Thoracic aorta (tissue), 2 donors: ENCODE measurements at places on chromosomes 5 and 9.
A peak's percentile ranks its signal among the peaks of the same experiment; 100 is the strongest.

- no peak for DNase-seq
- H3K4me3 ChIP-seq = no peak overlapping the region
- no peaks in the 10 kb centered on the region for H3K4me1 ChIP-seq
- H3K36me3 ChIP-seq = no peaks in the 10 kb centered on the region
These were observed 196.3 kb downstream of the ZNF462 start for GRCh38 chr9:107059220-107059619.

DNA sequence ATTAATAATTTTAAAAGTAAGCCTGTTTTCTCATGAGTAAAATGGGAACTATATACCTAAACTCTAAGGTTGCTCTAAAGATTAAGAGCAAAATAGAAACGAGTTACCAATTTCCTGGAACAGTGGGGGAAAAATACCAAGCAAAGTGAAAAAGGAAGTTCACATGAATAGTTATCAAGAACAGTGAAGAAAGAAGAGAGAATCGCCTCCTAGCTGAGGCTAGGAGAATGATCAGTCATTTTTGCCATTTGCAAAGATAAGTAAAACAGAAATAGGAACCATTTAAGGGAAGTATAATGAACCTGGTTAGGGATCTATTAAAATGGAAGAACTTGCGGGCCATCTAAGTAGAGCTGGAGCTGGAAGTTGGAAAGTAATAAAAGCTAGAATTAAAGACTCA is 50.7 kb downstream of the P4HA2 start:
- no peak overlapping the region for H3K27ac ChIP-seq
- no peak for DNase-seq
- peaks cover 4% of the 10 kb centered on the region for H3K4me1 ChIP-seq
- H3K27me3 ChIP-seq = no peaks in the 10 kb centered on the region
- no peak overlapping the region for H3K4me3 ChIP-seq
- no peaks in the 10 kb centered on the region for H3K36me3 ChIP-seq

- H3K4me3 ChIP-seq = no peak overlapping the region
- H3K36me3 ChIP-seq = no peaks in the 10 kb centered on the region
- H3K27me3 ChIP-seq = no peaks in the 10 kb centered on the region
- DNase-seq = no peak
- H3K4me1 ChIP-seq = peaks cover 13% of the 10 kb centered on the region
- H3K27ac ChIP-seq = no peak overlapping the region
These were observed 219.0 kb downstream of the BNC2 start for GRCh38 chr9:16651446-16651964.

DNA sequence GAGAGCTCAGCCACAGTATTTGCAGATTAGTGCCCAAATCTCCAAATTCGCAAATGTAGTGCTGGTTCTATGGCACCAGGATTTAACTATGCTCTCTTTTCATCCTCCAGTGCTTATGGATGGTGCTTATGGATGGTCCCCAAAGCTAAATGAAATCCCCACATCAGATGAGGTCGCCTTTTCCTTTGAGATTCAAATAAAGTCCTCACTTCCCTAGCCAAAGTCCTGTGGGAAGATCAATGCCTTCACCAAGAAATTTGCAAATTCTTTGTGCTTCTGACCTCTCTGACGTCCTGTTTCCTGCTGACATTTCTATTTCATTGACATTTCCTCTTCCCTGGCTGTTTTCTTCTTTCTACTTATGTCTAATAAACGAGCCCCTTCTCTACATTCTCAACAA is 1077.0 kb upstream of the C9orf72 start:
- H3K4me1 ChIP-seq = no peaks in the 10 kb centered on the region
- no peak overlapping the region for H3K4me3 ChIP-seq
- no peaks in the 10 kb centered on the region for H3K36me3 ChIP-seq

- H3K27ac ChIP-seq = no peak overlapping the region
- H3K4me3 ChIP-seq = peak overlapping the region; percentile 24
- H3K4me1 ChIP-seq = peaks cover 47% of the 10 kb centered on the region
- no peaks in the 10 kb centered on the region for H3K36me3 ChIP-seq
These were observed 316.6 kb downstream of the TLE1 start for GRCh38 chr9:81372628-81373191.

DNA sequence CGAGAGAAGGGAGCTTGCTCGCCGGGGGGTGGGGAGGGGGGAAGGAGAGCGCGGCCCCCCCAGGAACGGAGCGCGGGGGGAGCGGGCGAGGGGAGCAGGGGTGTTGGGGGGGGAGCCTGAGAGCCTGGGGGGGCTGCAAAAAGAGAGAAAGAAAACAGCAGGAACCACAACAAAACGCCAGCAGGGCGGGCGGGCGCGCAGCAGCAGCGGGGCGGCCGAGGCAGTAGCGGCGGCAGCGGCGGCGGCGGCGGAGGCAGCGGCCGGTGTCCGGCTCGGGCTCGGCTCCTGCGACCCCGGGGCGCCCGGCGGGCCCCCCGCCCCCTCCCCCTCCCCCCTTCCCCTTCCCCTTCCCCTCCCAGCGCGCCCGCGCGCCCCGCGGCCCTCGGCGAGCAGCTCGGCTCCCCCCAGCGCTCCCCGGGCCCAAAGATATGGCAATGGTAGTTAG is 1.6 kb downstream of the NR2F1 start:
- H3K27me3 ChIP-seq = peaks cover 16% of the 10 kb centered on the region
- no peak for DNase-seq
- H3K4me3 ChIP-seq = peak overlapping the region; percentile 74
- H3K27ac ChIP-seq = no peak overlapping the region

GRCh38 chr5:81506900-81507588 is 113.1 kb upstream of the ACOT12 start:
- no peaks in the 10 kb centered on the region for H3K36me3 ChIP-seq
- H3K4me3 ChIP-seq = no peak overlapping the region
- H3K4me1 ChIP-seq = peaks cover 7% of the 10 kb centered on the region

- no peak for DNase-seq
- H3K27me3 ChIP-seq = no peaks in the 10 kb centered on the region
- H3K4me3 ChIP-seq = no peak overlapping the region
- H3K36me3 ChIP-seq = no peaks in the 10 kb centered on the region
- no peak overlapping the region for H3K27ac ChIP-seq
- H3K4me1 ChIP-seq = no peaks in the 10 kb centered on the region
These were observed 24.1 kb downstream of the UBE2QL1 start for GRCh38 chr5:6472792-6473191.

DNA sequence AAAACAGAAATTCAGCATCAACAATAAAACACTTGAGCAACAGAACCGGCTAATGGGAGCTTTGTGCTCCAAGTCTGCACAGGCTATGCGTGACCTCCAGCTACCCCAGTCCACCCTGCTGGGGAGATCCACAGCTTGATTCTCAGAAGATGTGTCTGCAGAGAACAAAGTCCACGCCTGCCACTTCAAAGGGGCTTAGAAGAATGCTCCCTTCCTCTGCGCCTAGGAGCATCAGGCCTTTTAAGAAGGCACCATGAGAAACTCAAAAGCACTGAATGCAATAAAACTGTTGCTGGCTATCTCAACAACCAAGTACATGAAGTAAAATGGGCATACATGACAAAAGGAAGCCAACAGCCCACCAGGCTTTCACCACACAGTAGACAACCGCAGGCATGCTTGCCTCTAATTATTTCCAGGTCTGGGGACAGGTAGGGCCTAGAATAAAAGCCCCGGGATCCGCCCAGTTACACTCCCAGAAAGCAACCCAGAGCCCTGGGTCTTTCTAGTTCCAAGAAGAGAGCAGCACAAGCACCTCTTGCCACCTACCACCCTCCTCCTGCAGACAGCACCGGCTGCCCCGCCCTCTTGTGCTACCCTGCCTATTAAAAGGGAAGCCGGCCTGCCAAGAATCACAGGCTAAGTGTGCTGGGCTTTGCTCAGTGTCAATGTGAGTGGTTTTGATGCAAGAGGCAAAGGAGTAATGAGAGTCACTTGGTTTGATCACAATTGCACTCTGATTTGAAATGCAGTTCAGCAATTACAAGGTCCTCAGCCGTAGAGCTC is 123.2 kb downstream of the SPOCK1 start:
- H3K36me3 ChIP-seq = no peaks in the 10 kb centered on the region
- no peaks in the 10 kb centered on the region for H3K27me3 ChIP-seq
- peaks cover 15% of the 10 kb centered on the region for H3K4me1 ChIP-seq

GRCh38 chr9:114336157-114336556 is 6.5 kb downstream of the ORM2 start:
- H3K4me1 ChIP-seq = no peaks in the 10 kb centered on the region
- DNase-seq = no peak
- no peak overlapping the region for H3K4me3 ChIP-seq
- H3K36me3 ChIP-seq = peaks cover 46% of the 10 kb centered on the region

DNA sequence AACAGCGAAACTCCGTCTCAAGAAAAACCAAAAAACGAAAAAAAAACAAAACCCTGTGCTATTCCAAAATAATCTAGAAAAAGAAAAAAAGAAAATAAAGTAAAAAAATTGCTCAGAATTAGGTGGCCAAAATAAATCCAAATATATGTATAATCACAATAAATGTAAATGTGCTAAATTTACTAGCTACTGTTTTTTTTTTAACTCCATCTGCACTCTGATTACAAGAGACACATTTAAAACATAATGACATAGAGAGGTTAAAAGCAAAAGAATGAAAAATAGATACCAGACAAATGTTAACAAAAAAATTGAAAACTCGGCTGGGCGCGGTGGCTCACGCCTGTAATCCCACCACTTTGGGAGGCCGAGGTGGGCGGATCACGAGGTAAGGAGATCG is 66.1 kb downstream of the FGF1 start:
- H3K36me3 ChIP-seq = no peaks in the 10 kb centered on the region
- H3K27me3 ChIP-seq = no peaks in the 10 kb centered on the region
- H3K4me1 ChIP-seq = peaks cover 14% of the 10 kb centered on the region
- no peak for DNase-seq
- no peak overlapping the region for H3K27ac ChIP-seq
- H3K4me3 ChIP-seq = no peak overlapping the region

DNA sequence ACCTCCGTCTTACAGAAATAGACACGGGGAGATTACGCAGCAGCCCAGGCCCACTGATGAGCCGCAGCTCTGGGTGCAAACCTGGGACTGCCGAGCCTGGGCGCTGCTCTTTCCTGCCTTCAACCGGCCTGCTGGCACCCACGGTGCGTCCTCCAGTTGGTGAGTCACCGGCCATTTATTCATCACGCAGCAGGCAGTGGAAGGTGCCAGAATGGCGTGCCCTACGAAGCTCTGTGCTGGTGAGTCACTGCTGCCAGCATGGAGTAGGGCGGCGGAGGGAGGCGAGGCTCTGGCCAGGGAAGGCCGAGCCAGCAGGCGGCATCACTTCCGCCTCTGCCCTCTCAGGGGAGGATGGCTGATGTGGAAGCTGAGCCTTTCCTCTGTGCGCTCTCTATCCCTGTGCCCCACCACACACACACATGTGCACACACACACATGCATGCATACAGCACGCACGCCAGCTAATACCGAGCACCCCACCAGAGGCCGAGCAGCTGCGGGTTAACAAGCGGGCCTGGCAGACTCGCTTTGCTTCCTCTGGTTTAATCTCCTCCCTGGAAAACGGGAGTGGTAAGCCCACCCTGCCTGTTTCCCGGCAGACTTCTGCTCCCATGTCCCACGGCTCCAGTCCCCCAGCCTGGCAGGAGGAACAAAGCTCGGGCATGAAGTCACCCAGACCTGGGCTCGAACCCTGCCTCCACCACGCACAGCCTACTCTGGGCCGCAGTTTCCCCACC is 39.2 kb downstream of the OLFM1 start:
- no peaks in the 10 kb centered on the region for H3K27me3 ChIP-seq
- H3K27ac ChIP-seq = no peak overlapping the region
- H3K4me1 ChIP-seq = no peaks in the 10 kb centered on the region
- DNase-seq = no peak
- H3K4me3 ChIP-seq = no peak overlapping the region
- no peaks in the 10 kb centered on the region for H3K36me3 ChIP-seq

GRCh38 chr9:22146604-22147003 is 137.5 kb upstream of the CDKN2B start:
- no peaks in the 10 kb centered on the region for H3K36me3 ChIP-seq
- DNase-seq = no peak
- no peak overlapping the region for H3K27ac ChIP-seq
- no peaks in the 10 kb centered on the region for H3K4me1 ChIP-seq
- no peaks in the 10 kb centered on the region for H3K27me3 ChIP-seq
- H3K4me3 ChIP-seq = no peak overlapping the region

DNA sequence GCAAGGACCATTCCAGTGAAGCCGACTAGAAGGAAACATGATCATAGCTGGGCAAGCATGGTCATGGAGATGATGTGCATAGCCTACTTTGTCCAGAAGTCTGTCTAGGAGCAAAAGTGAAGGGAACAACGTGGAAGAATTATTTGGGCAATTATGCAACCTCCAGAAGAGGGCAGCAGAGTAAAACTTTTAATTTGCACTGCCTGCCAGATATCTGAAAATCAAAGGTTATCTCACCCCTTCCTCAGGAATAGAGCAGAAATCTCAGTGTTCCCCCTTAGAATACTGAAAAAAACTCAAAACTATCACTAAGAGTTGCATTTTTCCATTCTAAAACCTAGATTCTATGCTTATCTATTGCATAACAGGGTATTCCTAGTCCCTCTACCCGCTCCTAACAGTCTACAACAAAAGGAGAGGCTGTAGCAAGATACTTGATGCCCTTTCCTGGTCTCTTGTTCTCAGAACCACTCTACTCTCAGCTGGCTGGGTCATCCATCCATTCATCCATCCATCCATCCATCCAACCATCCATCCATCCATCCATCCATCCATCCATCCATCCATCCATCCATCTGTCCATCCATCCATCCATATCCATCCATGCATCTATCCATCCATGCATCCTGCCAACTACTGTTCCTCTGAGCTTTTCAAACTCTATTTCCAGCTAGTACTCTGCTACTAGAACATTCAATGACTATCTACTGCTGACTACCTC is 8.4 kb upstream of the SETD9 start:
- DNase-seq = no peak
- no peaks in the 10 kb centered on the region for H3K4me1 ChIP-seq
- no peak overlapping the region for H3K4me3 ChIP-seq
- H3K27me3 ChIP-seq = no peaks in the 10 kb centered on the region
- no peaks in the 10 kb centered on the region for H3K36me3 ChIP-seq
- H3K27ac ChIP-seq = no peak overlapping the region

DNA sequence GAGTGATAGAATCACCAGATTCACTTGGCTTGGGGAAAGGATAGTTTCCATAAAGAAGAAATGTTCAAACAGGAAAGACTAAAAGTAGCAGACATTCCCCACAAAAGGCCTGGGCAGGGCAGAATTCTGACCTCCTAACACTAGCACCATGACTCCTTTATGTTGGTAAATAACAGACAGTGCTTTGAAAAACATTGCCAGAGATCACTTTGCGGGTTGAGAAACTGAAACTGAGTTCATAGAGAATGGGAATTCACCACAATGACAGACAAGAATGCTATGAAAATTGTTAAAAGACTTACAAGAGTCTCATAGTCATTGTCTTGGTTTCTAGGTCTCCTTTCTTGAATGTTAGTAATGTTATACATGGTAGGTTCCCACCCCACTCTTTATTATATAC is 172.5 kb upstream of the GLRA1 start:
- H3K36me3 ChIP-seq = no peaks in the 10 kb centered on the region
- H3K4me3 ChIP-seq = no peak overlapping the region
- no peak for DNase-seq
- H3K4me1 ChIP-seq = no peaks in the 10 kb centered on the region
